ENCODE measurements at places on chromosomes 12 and 14. TPM values are rescaled to one million over a fixed set of nuclear protein-coding genes. Genes with fewer than 3 reads are reported as not detected.

Gene KRT77
- total RNA-seq: not detected

Gene TEAD4
- 14.8 TPM for total RNA-seq

Gene COL2A1
- total RNA-seq: not detected

Gene SDR9C7
- total RNA-seq: not detected

Gene ADGRD1
- total RNA-seq: 7.9 TPM

Measured in GM23248 (cell line).